ENCODE measurements at places on chromosomes 5 and 9.

DNA sequence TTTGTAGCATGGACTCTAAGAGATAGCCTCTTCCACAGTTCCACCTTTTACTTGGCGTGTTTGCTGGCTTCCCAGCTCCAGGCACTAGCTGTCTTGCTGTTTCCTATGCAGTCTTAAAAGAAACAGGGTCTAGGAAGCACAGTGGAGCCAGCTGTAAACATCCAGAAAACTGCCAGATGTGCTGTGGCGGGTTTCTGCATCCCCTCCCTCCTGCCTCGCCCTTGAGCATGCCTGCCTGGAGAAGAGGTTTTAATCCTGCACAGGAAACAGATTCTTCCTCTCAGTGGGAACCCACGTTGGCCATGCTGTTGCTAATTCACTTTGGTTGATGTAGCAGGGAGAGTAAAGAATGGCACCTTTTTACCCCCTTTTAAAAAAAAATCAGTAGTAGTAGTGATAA is 121.3 kb downstream of the RPS23 start:
- no peak for DNase-seq

- DNase-seq = no peak
Observed at GRCh38 chr9:113992994-113993393, 85.1 kb downstream of the AMBP start.

- DNase-seq = no peak
Observed at GRCh38 chr5:56330167-56330566, 97.0 kb upstream of the ANKRD55 start.

GRCh38 chr9:89426384-89426961 is 71.4 kb downstream of the SEMA4D start:
- DNase-seq = no peak

DNA sequence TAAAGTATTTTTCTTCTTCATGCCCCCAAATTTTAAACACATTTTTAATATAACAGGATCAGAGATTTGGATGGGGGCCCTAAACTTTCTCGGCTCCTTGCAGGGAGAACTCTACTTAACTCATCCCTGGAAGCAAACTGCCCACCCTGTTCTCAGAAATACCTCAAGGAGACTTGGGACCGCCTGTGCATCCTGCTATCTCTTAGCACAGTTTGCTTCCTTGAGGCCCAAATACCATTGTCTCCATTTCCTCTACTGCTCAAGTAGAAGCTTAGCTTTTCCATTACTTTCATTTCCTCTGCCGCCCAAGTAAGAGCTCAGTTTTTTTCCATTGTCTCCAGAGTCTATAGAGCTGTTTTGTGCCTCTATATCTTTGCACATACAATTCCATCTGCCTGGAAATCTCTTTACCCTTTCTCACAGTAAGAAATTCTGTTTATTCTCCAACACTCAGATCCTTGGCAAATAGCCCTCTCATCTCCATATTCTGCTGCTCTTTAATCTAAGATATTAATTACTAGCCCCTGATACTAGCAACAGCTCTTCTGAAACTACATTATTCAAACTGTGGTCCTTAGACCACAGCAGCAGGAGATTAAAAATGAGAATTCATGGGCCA is 137.8 kb downstream of the CEMIP2 start:
- DNase-seq = no peak

DNA sequence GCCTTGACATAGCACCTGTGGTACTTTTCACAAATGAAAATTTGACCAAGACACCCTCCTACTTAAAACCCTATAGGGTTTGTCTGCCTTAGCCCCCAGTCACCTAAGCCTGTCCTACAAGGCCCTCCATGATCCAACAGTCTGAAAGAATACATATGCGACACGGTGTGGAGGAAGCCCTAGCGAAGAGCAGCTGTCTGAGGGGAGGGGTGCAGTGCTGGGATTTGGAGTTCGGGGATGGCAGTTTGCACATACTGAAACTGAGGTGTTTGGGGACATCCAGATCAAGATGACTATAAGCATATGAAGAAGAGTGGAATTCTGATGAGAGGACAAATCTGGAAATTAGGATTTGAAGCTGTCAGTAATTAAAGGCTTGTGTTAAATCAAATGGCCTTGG is 7.2 kb upstream of the MYORG start:
- DNase-seq = no peak

DNA sequence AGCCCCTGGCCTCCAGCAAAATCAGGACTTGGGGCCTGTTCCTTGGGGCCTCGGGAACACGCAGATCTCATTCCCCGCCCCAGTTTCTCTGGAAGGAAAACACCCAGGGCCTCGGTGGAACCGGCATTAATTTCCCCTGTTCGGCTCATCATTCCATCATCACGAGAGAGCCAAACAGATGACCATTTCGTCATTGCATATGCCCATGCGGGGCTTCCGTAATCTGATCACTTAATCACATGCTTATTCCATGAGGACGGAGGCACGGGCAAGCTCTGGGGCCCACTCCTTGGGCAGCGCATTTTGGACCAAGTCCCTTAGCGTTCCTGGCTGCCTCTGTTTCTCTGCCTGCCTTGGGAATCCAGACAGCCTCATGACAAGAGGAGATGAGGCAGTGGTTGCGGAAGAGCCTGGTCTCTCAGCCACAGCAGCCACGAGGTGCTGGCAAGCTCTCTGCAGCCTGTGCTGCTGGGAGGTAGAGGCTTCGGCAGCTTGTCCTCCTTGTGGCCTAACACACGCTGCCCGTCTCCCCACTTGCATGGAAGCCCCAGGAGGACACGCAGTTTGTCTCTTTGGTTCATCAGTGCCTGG is 65.0 kb upstream of the IER5L start:
- no peak for DNase-seq

DNA sequence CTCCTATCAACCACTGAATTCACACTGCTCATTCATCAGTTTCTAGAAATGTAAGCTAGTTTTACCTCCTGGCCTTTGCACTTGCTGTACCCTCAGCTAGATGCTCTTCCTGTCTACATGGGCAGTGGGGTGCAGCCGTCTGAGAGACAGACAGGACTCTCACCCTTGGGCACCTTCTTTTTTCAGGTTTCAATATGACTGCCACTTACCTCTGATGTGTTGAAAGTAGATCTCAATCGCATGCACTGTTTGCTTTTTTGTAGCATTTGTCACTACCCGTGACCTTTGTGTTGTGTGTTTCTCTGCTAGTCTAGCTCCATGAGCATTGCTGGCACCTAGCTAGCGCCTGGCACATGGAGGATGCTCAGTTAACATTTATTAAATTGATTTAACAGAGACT is 403.1 kb upstream of the TRPC7 start:
- no peak for DNase-seq

- DNase-seq = no peak
Observed at GRCh38 chr5:143041972-143042770, 272.0 kb downstream of the ARHGAP26 start.

GRCh38 chr5:175712681-175713085 is 54.8 kb downstream of the HRH2 start:
- DNase-seq = no peak

- DNase-seq = no peak
Observed at GRCh38 chr9:84778570-84778969, 109.0 kb downstream of the NTRK2 start.

DNA sequence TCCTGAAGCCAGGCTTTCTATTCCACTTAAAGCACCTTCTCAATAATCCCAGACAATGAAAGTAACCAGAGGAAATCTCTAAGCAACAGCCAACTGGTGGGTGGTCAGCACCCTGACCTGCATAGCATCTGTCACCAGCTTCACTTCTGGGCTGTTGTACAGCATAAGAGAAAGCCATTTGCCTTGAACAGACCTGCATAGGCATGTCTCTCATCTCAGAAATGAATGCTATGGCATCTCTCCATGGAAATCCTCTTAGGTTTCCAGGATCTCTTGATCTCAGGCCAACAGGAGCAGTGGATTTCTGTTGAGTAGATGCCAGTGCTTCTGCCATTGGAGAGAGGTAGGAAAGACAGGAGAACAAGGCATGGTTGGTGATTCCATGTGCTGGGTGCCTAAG is 213.6 kb downstream of the GRIA1 start:
- no peak for DNase-seq

DNA sequence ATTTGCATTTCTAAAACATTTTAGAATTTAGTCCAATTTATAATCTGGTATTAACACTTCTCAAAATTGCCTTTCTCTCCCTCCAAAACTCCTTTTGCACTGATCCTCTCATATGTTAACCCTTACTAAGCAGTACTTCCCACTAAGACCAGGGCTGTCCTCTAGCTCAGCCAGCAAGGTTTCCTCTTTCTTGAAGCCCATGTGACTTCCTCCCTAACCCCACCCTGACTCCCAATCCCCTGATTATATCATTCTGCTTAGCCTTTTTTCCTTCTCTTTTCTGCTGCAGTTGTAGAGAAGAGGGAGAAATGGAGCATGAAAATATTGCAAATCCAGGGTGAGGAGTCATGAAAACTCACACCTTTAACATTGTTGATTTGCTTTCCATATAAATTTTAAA is 241.7 kb downstream of the MCTP1 start:
- no peak for DNase-seq

DNA sequence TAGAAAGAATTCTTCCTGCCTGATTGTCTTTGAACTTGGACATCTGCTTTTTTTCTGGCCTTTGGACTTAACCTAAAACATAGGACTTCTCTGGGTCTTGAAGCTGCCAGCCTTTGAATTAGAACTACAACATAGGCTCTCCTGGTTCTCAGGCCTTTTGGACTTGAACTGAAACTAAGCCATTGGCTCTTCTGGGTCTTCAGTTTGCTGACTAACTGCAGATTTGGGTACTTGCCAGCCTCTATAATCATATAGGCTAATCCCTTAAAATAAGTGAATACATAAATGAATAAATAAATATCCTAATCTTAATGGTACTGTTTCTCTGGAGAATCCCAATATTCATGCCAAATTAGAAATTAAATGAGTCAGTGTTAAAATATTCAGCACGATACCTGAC is 473.4 kb upstream of the PAPPA start:
- no peak for DNase-seq

DNA sequence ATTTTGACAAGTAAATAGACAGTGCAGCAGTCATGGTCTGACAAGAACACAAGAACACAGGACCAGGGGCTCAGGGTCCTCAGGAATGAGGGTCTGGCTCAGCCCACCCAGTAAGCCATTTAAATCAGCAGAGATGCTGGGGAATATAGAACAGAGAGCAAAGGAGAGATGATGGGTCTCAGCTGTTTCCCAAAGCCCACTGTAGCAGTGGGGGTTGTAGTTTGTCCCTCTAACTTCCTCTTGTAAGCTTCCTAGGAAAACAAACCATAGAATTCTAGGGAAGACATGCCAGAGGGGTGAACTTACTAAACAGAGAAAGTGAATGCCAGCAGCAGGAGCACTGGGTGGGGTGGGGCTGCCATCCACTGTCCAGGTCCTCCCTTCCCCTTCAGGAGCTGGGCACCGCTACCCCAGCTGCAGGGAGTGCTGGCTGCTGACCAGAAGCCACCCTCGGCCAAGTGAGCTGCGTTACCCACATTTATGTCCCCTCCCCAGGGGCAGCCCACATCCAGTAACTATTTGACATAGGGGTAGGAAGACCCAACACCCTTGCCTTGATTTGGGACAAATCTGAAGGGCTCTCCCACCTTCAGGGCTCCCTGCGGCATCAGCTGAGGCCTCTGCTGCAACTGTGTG is 41.6 kb downstream of the GABBR2 start:
- DNase-seq = no peak

DNA sequence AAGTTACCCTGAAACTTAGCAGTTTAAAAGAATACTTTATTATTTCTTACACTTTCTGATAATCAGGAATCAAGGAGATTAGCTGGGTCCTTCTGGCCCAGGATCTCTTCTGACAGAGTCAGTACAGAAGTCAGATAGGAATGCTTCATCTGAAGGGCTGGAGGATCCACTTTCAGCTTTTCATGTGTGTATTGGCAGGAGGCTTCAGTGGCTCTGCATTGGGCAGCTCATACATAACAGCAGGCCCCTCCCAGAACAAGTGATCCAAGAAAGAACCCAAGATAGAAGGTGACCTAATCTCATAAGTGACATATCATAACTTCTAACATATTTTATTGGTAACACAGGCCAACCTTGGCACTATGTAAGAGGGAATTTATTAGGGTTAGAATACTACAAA is 258.4 kb downstream of the HCN1 start:
- no peak for DNase-seq

DNA sequence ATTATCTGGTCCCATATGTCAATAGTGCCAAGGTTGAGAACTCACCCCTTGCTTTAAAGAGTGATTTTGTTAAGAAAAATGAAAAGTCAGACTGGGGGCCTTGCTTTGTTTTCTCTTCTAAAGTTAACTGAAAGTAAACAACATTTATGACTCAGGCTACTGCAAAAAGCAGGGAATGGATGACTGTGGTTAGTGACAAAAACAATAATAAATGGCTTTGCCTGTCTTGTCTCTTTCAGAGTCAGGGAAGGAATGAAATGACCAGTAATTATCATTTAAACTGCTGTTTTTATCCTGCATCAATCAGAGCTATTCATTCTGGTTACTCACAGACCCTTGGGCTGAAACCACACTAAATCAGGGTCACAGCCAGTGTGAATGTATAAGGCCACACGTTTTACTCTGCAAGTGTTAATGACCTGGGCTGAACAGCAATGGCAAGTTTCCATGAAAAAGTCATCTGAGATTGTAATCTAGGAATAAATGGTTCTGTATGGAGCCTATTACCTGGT is 112.2 kb downstream of the ZNF608 start:
- DNase-seq = no peak

- no peak for DNase-seq
Observed at GRCh38 chr5:78335976-78336375, 24.4 kb upstream of the SCAMP1 start.

DNA sequence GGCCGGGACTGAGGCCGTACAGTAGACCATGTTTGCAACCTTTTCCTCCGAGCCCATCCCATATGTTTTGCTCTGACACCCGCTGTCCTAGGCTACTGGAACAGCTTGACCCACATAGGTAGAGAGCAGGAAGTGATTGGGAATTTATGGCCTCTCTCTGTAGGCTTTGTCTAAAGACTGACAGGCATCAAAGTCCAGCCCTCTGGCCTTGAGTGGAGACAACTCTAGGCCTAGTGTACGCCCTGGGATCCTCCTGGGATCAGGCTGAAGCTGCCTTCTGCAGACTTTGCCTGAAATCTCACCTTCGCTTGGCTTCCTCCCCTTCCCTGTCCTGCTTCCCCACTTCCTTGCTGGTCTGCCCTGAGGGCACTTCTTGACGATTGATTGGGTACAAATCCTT is 13.6 kb upstream of the AKNA start:
- DNase-seq = no peak

GRCh38 chr5:159057426-159057825 is 42.3 kb downstream of the EBF1 start:
- no peak for DNase-seq

GRCh38 chr9:130995086-130996011 is 13.6 kb upstream of the LAMC3 start:
- no peak for DNase-seq

DNA sequence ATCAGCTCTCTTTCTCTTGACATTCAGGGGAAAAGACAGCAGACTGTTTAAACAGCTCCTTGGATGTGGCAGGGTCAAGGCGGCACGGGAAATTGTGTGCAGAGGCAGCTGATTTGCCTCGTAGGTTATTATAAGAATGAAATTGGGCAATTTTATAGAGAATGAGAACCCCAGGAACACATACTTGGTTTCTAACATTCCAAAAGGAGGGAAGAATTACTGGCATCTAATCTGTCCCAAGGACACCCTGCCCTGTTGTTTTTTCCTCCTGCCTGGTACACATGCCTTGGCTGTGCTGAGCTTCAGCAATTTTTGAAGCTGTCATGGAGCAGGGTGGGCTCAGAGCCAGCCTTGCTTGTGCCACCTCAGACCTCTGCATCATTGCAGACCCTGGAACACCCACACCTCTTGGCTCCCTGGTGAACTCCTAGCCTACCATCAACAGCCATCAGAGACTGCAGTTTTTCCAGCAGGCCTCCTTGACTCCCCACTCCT is 143.6 kb downstream of the BOD1 start:
- DNase-seq = no peak

GRCh38 chr5:179344431-179345182 is 654 bp downstream of the ADAMTS2 start:
- no peak for DNase-seq
